ENCODE measurements at places on chromosomes 13 and 19.
A peak's percentile ranks its signal among the peaks of the same experiment; 100 is the strongest.

- DNase-seq: peak; percentile 97
These were observed 1.8 kb upstream of the SPRY2 start for GRCh38 chr13:80342471-80343371.

DNA sequence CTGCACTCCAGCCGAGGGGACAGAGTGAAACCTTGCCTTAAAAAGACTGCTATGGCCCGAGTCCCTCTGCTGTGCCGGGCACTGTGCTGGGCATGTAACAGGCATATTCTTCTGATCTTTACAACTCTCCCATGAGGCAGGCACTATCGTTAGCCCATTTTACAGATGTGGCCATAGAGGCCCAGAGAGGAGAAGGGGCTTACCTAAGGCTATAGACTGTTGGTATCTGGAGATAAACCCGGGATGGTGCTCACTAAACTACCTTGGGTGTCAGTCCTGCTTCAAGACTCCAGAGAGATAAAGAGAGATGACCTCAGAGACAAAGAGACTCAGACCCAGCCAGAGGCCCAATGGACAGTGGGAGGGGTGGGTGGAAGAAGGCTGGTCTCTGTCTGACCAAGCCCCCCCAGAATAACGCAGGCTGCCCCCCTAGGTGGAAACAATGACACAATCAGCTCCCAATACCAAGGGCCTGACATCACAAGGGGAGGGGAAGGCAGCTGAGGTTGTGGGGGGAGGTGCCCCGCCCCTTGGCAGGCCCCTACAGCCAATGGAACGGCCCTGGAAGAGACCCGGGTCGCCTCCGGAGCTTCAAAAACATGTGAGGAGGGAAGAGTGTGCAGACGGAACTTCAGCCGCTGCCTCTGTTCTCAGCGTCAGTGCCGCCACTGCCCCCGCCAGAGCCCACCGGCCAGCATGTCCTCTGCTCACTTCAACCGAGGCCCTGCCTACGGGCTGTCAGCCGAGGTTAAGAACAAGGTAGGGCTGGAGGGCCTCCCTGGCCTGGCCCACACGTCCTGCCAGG, at the start of gene CNN1:
Gene CNN1 (plus strand): TSS at position 620 of the 805 bp plus-strand sequence. CDS start 77 bp downstream, at position 697.
- peak; percentile 43 for DNase-seq

- DNase-seq: peak; percentile 4
These were observed 537.4 kb downstream of the SLITRK6 start for GRCh38 chr13:85261757-85262346.

GRCh38 chr13:21526707-21527540, 67.8 kb upstream of the ZDHHC20 start:
- DNase-seq: no peak

DNA sequence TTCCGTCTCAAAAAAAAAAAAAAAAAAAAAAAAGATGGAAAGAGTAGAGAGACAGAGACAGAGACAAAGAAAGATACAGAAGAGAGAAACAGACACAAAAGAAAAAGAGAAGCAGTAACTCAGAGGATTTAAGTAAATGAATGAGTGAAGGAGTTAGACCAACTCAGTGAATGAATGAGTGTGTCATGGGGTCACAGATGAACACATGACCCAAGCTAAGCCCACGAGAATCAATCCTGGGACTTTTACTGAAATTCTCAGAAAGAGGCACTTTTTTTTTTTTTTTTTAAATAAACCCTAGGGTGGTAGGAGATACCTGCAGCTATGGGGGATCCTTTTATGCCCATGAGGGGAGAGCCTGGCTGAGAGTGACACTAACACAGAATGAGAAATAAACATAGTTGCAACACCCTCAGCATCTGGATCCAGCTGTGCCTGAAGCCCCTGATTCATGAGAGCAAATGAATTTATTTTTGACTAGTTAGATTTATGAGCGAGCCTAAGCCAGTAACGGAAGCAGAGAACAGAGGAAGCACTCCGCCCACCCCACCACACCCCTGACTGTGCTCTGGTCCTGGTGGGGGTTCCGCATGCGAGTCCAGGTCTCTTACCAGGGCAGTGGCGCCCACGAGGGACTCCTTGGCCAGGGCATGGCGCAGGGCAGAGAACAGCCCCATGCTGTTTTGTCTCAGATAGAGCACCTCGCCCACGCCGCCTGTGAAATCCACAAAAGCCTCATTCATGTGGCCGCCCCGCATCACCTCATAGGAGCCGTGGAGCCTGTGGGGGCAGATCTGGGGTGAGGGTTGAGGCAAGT, 4.6 kb downstream of the CAPN12 start:
- DNase-seq: no peak

DNA sequence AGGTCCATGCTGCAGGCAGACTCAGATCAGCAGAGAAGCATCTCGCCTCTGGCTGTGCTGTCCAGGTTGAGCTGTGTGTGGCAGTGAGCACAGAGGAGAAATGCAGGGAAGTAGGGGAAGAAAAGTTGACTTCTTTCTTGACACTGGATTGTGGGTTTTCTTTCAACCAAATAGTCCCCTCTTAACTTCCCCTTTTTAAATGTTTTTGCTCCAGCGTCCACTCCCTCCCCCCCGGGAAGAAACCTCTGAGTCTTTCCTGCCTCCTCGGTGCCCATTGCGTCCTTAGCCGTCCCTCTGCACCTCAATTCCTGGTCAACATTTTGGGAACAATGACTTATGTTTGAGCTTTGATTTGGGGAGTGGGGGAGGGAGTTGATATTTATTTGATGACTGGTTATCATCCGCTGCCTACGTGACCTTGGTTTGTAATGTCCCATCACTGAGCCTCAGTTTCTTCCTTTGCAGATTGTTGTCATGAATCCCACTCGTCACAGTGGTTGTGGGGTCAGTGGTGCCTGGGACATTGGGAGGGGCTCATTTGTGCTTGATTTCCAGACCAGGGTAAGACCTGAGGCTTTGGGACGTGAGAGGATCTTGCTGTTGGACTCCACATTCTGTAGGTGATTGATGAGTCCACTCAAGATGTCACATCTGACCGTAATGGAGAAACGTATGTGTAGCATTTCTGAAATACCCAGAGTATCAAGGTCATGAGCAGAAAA, at the start of gene LILRB2:
Gene LILRB2 (minus strand): TSS at position 104 of the 722 bp plus-strand sequence. CDS start 614 bp downstream, outside the sequence.
- DNase-seq: no peak

DNA sequence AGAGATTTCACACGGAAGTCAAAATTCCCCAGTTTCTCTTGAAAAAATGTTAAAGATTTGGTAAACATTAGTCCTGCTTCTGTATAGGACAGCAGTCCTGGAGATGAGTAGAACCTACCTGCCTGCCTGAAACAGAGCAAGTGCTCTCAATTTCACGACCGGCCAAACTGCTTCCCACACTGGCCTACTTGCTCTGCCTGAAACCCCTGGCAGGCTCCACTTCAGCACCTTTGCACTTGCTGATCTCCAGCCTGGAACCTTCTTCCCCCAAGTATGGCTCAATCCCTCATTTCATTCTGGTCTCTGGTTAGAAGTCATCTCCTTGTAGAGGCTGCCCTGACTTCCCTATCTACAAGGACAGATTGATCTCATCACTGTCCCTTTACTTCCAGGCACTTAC, 271.4 kb downstream of the DLEU7 start:
- no peak for DNase-seq

- DNase-seq: no peak
These were observed 16.7 kb downstream of the ZIC2 start for GRCh38 chr13:99998261-99998660.

DNA sequence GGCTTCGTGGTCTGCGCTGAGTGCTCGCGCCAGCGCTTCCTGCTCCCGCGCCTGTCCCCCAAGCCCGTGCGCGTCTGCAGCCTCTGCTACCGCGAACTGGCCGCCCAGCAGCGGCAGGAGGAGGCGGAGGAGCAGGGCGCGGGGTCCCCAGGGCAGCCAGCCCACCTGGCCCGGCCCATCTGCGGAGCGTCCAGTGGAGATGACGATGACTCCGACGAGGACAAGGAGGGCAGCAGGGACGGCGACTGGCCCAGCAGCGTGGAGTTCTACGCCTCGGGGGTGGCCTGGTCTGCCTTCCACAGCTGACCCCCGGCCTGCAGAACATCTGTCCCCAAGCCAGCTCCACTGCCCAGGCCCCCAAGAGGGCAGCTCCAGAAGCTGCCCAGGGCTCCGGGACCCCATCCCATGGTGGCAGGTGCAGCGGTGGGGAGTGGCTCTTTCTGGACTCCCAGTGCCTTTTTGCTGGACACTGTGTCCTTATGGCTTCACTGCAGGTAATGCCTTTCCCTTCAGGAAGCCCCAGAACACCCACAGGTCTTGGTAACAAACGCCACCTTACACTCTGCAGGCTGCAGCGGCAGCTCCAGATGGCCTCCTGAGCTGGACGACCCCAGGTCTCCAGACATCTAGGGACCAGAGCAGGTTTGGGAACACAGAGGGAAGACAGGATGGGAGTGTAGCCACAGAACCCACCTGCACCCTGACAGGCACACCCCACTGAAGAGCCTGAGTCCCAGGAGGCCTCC, 9.3 kb downstream of the PLEKHF1 start:
- DNase-seq: no peak

DNA sequence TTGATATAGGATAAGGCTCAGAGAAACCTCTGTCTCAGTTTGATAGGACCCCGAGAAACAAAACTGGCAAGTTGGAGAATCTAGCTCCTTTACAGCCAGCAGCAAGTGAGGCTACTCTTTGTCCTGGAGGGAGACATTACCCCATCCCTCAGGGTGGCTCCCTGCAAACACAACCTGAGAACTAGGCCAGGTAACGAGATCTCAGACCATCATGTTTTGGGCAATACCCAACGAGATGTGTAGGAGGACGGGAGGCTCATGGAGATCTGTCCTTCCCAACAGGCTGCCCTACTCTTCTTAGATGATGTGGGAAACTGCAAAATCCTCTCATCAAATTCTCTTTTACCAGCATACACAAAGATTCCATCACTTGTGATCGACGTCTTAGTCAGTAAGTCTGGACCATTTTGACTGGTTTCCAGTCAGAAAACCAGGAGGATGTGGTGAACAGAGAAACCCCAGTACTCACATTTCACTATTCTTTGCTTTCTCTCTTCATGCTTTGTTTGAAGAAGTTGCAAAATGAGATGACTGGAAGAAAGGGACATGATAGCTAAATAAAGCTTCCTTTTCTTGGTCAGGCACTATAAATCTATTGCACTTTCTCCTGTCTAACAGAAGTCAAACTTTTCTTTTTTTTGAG, 6.0 kb upstream of the CTU1 start:
- no peak for DNase-seq

DNA sequence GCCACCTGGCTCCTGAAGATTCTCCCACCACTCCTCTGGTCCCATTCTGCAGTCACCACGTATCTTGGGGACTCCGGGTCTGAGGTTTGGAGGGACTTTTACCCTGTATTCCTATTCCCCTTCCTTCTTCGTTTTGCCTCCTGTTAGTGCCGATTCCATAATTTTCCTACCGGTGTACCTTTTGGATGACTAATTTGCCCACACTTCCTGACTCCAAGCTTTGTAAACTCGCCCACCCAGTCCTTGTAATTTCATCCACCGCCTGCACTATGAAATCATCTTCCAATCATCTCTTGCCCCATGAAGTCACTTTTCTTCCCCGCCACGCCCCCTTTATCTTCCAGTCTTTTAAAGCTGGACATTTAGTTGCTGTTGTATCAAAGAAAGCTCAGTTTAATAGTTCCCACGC, 572 bp downstream of the UCHL3 start:
- DNase-seq: no peak

DNA sequence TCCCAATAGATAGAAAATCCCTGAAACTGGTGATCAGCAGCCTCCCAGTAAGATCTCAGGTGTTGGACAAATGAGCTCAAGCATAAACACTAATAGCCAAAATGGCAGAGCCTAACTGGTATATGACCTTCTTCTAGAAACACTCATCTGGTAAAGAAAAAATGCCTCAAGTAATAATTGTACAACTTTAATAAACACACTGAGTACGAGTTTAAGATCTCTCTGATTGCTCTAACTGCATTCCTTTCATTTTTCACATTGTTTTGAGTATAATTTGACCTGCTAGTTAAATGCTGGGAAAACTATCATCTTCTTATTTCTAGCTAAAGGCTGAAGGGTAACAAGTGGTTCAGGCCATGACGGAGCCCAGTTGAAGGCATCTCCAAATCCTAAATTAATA, 2009.5 kb upstream of the PCDH20 start:
- no peak for DNase-seq

- DNase-seq: no peak
These were observed 692.6 kb upstream of the SLITRK1 start for GRCh38 chr13:84574851-84575250.

DNA sequence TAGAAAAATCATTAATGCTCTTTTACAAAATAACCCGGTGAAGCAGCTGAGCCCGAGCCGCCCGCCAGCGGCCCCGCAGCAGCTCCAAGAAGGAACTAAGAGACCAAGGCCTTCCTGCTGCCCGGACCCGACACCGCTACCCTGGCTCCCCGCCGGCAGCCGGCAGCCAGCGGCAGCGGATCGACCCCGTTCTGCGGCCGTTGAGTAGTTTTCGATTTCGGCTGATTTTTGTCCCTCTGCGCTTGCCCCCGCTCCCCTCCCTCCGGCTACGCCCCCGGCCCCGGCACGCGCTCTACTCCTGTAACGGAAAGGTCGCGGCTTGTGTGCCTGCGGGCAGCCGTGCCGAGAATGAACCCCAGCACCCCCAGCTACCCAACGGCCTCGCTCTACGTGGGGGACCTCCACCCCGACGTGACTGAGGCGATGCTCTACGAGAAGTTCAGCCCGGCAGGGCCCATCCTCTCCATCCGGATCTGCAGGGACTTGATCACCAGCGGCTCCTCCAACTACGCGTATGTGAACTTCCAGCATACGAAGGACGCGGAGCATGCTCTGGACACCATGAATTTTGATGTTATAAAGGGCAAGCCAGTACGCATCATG, at the start of gene PABPC3:
Gene PABPC3 (plus strand): TSS at position 286 of the 603 bp plus-strand sequence. CDS start 63 bp downstream, at position 349.
- DNase-seq: peak; percentile 28

DNA sequence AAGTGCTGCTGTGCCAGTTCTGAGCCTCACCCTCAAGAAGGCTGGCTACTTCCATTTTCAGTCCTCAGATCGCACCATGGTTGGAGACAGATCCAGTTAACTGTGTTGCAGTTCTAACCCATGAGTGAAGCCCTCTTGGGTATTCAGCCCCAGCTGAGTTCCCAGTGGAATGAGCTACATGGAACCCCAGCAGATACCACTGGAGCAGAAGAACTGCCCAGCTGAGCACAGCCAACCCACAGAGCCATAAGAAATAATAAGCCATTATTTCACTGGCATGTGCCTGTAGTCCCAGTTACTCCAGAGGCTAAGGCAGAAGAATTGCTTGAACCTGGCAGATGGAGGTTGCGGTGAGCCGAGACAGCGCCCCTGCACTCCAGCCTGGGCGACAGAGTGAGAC, 59.9 kb downstream of the LATS2 start:
- DNase-seq: no peak

DNA sequence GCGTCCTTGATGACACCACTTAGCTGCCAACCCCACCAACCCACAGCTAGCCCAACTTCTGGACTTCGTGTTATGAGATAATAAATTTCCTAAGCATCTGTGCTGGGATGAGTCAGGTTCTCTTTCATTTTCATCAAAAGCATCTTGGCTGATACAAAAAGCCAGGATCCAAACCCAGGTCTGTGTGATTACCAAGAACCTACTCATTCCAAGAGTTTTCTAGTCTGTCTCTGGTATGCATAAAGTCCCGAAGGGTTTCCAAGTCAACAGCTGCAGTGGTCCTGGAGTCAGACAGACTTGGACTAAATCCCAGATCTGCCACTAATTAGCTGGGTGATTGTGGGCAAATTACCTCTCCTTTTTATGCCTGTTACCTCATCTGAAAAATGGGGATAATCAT, 55.5 kb upstream of the SERP2 start:
- no peak for DNase-seq
